Activated CD8-positive, alpha-beta memory T cell treated with anti-CD3 and anti-CD28 coated beads for 1 hour (primary cell): ENCODE measurements at places on chromosomes 5 and 9.

GRCh38 chr5:137332296-137332695 is 166.8 kb downstream of the SPOCK1 start:
- no peak for DNase-seq

- no peak for DNase-seq
Observed at GRCh38 chr9:111297066-111297824, 32.8 kb downstream of the OR2K2 start.

GRCh38 chr5:90290648-90291047 is 118.9 kb downstream of the CETN3 start:
- DNase-seq = no peak

DNA sequence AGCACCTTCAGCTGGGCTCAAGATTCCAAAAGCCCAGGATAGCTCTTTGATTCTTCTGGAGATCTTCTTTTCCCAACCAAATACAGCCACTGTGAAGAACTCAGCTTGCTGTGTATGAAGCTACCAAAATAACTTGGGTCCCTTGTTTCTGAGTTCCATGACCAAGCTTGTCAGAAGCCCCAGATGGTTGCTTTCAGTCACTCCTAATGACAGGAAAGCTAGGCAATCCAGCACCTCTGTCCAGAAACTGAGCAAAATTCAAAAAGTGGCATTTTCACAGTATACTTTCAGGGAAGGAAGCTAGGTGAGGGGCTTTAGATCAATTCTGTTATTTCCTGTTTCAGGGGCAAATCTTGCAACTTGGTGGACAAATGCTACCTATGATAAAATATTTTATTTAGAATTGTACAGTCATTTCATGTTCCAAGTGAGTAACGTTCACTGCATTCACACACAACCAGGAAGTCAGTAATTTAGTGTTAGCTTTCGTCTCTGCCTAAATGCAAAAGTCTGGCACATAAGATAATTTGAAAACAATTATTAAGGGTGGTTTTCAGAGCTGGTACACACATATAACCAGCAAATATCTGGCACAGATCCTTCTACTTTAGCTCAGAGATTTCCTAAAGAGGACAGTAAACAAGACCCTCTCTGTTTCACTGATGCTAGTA is 330.1 kb downstream of the GLIS3 start:
- DNase-seq = no peak

DNA sequence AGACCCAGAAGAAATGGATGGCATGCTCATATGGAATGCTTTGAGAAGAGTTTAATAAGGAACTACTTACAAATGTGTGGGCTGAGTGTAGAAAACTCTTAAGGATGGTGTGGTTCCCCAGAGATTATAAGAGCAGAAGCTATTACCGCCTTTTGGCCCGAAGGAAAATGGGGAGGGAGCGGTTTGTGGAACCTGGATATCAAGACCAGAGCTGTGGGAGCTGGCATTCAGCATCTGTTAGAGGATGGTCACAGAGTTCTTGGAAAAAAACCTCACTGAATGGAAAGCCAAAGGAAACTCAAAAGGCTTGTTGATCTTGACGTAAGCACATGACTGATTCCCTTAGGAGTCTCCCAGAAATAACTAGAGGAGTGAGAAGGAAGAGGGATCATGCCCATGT is 151.0 kb downstream of the PJA2 start:
- no peak for DNase-seq

- DNase-seq = no peak
Observed at GRCh38 chr9:111633389-111633736, 2.2 kb downstream of the DNAJC25 start.

- no peak for DNase-seq
Observed at GRCh38 chr5:139828207-139828895, 32.7 kb downstream of the PSD2 start.

- DNase-seq = no peak
Observed at GRCh38 chr5:95519681-95520080, 35.1 kb downstream of the SKIC3 start.

GRCh38 chr9:126516936-126517832 is 96.5 kb upstream of the LMX1B start:
- no peak for DNase-seq
